Endodermal cell (in vitro differentiated cells): ENCODE measurements at places on chromosomes 12 and 14. TPM values are rescaled to one million over a fixed set of nuclear protein-coding genes. Genes with fewer than 3 reads are reported as not detected.

- peak; percentile 43 for DNase-seq
These were observed 37.7 kb downstream of the RAB35 start for GRCh38 chr12:120078868-120079267.

DNA sequence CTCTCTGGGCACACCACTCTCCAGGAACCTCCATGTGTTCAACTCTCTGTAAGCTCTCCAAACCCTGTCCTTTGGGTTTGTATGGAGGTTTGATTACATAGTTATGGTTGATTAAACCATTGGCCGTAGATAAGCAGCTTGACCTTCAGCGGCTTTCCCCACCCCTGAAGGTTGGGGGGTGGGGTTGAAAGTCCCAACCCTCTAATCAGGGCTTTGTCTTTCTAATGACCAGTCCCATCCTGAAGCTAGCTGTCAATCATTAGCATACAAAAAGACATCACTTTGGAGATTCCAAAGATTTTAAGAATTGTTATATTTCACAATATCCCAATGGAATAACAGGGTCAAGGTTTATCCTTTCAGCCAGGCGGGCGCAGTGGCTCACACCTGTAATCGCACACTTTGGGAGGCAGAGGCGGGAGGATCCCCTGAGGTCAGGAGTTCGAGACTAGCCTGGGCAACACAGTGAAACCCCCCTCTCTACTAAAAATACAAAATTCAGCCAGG is 8.4 kb downstream of the FAM186A start:
- peak; percentile 72 for DNase-seq

DNA sequence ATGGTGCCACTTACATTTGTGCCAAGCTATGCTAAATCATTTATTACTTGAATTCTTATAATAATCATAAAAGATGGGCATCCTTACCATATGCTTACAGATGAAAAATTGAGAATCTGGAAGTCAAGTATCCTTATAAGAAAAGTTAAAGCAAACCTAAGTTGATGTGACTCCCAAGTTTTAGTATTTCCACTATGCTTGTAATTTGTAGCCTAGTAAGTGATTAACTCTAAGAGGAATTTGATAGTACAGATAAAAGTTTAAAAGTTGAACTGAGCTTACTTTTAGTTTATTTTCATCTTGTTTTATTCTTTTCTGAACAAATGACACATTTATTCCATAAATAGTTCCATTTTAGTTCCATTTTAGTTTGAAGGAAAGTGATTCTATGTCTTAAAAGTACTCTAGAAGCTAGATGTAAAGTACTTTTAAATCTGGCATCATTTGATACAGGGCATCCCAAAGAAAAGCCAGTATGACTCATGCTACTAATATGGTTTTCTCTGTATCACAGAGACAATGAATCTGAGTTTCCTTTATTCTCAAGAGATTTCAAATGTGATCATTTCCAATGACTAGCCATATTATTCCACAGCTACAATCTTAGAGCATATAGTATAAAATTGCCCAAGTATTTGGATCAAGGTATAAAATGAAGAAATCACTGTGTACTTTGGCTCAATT is 596.0 kb downstream of the SLC16A7 start:
- no peak for DNase-seq

DNA sequence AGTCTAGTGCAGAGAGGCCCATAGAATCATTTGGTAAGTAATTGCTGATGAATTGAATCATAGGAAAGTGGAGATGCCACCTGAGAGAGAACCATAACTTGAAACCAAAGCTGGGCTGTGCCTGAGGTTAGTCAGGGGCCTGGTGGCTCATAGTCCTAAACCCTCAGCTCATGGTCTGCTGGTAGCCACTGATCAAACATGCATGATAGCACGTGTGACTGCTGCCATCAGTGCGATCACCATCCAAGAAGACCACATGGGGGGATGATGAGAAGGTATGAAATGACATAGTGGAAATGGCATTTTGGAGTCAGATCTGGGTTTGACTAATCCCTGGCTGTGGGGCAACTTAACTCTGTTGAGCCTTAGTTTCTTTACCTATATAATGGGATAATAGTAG is 190.5 kb downstream of the CACNA1C start:
- no peak for DNase-seq

- no peak for DNase-seq
These were observed 10.2 kb downstream of the VCPKMT start for GRCh38 chr14:50106178-50106577.

- DNase-seq = peak; percentile 78
These were observed 12.7 kb downstream of the C14orf132 start for GRCh38 chr14:96051642-96052540.

GRCh38 chr12:55681142-55682077 is 26.3 kb downstream of the ITGA7 start:
- DNase-seq = peak; percentile 99

GRCh38 chr12:122366685-122367475 is 55.6 kb downstream of the CLIP1 start:
- peak; percentile 84 for DNase-seq

DNA sequence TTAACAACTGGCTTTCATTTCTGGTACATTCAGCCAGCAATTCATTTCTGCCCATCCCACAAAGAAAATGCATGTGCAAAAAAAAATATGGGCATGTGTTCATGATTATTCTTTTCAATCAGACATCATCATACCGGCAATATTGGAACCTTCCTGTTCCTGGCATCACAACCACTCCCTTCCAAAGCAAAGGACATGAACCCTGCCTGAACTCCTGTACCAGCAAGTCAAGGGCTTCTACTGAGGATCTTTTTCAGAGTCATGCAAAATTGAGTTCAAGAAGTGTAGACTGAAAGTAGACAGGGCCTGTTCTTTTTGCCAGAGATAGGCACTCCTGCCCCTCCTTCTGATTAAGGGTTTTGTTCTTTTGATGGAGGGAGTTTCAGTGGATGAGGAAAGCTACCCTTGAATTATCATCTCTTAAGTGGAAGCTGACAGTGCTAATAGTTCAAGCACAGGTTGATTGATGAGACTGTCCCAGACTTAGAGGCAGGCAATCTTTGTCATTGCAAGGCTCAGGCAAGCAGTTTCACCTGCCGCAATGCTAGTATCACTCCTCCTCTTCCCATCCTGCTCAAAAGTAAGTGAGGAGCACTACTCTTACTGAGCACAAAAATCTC is 22.3 kb upstream of the DIO2 start:
- no peak for DNase-seq

- DNase-seq = no peak
These were observed 147.1 kb downstream of the MED13L start for GRCh38 chr12:116130431-116130830.

DNA sequence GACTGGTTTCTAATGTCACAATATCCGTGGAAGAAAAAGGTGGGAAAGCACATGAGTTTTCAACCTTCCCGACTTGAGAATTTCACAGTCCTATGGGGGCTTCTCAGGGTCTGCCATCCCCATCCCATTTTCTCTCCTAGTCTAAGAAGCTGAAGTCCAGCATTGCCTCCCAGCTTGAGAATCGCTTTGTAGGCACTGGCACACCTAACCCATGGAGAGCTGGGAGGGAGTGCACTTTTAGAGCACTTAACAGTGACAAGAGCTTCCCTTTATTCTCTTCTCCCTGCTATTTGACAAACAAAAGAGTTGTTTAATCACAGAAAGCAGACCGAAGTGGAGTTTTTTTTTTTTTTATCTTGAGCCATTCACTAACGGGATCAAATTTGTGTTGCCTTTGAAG is 22.8 kb upstream of the SRRM4 start:
- DNase-seq = peak; percentile 53

DNA sequence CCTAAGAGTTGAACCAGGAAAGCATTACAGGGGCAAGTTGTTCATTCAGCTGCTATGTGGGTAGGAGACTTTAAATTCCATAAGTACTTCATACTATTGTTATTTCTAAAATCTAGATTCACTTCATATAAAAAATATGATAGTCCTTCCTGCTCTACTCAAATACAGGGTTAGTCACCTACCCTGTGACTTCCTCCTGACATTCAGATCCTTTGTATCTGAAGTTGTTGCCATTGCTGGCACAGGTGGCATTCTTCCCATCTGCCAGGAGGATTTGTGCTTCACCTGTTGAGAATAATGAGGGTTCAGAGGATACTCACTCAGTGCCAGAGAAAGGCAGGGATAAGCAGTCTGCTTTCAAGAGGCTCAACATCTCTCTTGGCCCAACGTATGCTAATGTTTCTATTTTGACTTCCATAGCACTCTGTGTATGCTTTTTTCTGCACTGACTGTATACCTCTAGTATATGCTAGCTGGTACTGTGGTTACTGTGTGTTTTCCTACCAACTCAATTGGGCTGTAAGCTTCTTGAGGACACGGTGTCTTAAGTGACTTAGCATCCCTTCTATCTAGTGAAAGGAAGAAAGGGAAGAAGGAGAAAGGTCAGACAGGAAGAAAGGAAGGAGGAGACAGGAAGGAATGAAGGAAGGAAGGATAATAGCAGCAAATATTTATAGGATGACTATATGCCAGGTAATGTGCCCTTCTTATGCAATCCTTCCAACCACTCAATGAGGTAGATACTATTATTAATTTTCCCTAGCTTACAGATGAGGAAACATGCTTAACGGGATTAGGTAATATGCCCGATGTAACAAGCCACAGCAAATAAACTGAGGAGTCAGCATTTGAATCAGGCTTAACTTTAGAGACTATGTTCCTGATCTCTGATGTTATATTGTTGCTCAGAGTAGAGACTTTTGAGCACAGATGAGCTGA is 38.5 kb upstream of the FGF6 start:
- no peak for DNase-seq

DNA sequence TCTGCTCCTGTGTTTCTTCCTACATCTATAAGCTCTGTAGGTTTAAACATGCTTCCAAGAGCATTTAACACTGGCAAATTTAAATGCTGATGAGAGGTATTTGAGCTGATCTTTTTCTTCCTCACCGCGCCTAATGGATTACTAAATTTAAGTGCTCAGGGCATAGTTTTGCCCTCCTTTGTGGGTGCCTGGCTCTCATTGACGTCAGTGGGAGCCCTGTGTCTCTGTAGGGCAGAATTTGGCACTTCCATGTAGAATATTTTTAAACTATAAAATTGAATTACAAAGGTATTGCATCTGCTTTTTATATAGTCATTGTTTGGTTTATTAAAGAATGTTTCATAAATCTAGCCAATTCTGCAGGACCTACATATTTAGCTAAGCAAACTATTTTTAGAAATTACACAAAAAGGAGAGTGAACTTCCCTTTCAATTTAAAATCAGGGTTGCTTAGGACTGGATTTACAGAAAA is 444.8 kb downstream of the AEBP2 start:
- no peak for DNase-seq

DNA sequence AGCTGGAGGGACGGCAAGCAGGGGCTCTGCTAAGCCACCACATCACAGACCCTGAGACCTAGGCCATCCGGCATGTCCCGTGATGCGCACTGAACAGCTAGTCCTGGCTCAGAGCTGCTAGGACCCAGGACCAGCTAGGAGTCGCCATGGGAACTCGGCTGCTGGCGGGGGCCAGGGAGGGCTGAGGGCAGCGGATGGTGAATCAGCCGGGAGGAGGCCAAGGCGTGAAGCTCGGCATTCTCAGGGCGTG is 5.1 kb downstream of the AHNAK2 start:
- DNase-seq = peak; percentile 90

DNA sequence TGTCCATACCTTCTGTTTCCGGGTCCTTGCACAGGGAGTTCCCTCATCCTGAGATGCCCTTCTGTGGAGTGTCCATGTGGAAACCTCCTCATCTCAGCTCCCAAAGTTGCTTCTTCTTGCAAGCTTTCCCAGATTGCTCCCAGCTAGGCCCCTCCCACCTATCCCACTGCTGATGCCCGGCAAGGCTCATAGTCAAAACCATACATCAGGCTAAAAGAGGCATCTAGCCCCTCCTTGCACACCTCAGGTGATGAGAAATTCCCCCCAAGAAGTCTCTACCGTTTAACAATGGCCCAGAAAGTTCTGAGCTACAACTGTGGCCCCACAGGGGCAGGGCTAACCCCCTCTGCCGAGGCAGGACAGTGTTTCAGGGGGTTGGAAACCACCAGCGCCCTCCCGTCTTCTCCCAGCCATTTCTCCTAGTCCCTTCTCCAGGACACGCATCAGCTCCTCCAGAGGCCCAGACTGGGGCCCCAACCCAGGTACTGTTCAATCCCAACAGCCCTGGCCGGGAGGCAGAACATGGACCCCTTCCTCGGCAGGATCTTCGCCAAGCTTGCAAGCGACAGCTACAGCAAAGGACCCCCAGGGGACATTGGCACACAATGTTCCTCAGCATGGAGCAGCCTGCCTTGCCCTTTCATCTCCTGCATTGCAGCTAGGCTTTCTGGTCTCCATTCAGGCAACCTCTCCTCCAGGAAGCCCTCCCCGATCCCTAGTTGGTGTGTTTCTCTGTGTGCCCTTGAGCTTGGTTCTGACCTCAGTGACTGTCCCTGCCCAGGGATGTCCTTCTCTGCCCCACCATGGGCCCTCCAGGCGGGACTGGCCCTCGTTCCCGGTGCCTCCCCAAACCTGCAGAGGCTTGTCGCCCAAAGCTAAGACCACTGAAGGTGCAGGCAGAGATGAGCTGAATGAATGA is 4.5 kb upstream of the BEGAIN start:
- DNase-seq = peak; percentile 43

- no peak for DNase-seq
These were observed 192.3 kb downstream of the BCAT1 start for GRCh38 chr12:24756479-24757024.

GRCh38 chr14:104334424-104335161 is 196.2 kb downstream of the KIF26A start:
- DNase-seq = peak; percentile 19

- no peak for DNase-seq
These were observed 9.0 kb downstream of the ADCY6 start for GRCh38 chr12:48779869-48780268.

GRCh38 chr14:61033855-61034254 is 52.8 kb downstream of the SLC38A6 start:
- no peak for DNase-seq

- DNase-seq = peak; percentile 50
These were observed 169.0 kb upstream of the G2E3 start for GRCh38 chr14:30389877-30390385.

- no peak for DNase-seq
These were observed 94.3 kb upstream of the GPHB5 start for GRCh38 chr14:63413009-63413408.

- DNase-seq = peak; percentile 15
These were observed 126.7 kb downstream of the ESRRB start for GRCh38 chr14:76502638-76503037.

The VPS37B gene
- 21.0 and 22.7 TPM in 2 replicates for total RNA-seq

The TMEM30B gene
- 8.6 and 10.1 TPM in 2 replicates for total RNA-seq

The KLRC1 gene
- not detected in 2 replicates for total RNA-seq

The OAS1 gene
- not detected in 3 replicates for total RNA-seq

The TMEM63C gene
- 0.42 to 1.6 TPM (median 1.1 TPM) in 3 replicates for total RNA-seq

The PLEKHG7 gene
- not detected in 3 replicates for total RNA-seq

The KRT73 gene
- not detected in 2 replicates for total RNA-seq

The GALNT16 gene
- 2.1 and 2.2 TPM in 2 replicates for total RNA-seq

The TPI1 gene
- total RNA-seq = 782 to 1,597 TPM (median 805 TPM) in 3 replicates

The GPR68 gene
- 0.23 and 0.44 TPM in 2 replicates for total RNA-seq

The IL26 gene
- total RNA-seq = not detected in 2 replicates

The ISCU gene
- 55.5 to 66.0 TPM (median 63.8 TPM) in 3 replicates for total RNA-seq

The ASCL1 gene
- not detected in 2 replicates for total RNA-seq
